Esophagus squamous epithelium (tissue), 5 donors: ENCODE measurements at places on chromosomes 1 and 21.

- no peak for DNase-seq
Measured at GRCh38 chr1:29253180-29253579, 16.9 kb downstream of the PTPRU start.

DNA sequence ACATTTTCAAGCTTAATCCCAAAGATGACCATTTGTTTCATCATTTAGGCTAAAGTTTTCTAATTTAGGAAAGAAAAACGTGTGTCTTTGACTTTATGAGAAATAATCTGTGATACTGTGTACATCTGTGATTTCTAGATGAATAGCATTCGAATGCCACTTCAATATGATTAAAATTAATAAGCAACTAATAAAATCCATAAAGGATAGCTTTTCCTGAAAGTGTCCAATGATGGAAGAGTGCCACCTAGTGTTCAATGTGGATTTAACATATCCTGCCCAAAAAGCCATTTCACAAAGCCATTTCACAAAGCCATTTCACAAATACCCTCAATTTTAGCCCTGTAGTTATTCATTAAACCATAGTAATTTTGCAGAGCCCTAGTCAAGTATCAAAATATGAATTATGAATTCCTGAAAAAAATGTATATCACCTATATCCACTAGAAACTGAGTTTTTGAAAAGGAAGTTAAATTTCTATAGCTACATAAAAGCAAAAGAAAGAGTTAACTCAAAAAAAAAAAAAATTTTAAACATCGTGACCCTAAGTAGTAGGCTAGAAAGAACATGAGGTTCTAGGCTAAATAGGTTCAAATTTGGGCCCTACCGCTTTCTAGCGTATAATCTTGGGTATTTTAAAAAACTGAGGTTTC is 19.1 kb downstream of the NME7 start:
- no peak for DNase-seq

GRCh38 chr1:208077232-208078075 is 166.5 kb upstream of the CD34 start:
- DNase-seq = no peak

DNA sequence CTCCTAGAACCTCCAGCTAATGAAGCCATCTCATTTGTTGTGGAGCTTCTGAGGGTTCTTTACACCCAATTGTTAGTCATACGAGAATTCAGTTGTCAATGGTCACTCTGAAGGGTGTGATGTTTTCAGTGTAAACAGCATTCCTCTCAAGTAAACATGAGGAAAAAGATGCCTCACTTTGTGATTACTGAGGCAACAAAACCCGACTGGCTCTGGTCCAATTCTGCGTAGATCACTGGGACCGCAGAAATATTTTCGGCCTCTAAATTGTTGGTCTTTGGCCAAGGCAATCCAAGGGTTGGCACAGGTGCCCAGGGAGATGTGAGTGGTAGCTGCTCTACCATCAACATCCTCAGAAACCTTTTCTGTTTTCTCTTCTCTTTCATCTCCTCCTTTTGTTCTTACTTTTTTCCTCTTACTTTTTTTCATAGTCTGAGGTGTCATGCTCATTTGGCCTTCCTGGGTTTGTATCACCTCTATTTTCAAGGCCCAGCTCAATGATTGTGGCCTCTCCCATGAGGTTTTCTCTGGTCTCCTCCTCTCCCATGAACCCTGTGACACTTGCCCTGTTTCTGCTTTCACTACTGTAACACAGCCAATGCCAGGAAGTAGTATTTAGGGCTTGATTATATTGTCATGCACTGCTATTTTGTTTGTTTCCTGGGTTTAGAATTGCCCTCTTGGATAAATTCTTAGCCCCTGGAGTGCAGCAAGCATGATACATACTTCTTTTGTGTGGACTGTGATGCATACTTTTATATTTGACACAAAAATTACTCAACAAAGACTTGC is 221.9 kb downstream of the TNR start:
- no peak for DNase-seq

DNA sequence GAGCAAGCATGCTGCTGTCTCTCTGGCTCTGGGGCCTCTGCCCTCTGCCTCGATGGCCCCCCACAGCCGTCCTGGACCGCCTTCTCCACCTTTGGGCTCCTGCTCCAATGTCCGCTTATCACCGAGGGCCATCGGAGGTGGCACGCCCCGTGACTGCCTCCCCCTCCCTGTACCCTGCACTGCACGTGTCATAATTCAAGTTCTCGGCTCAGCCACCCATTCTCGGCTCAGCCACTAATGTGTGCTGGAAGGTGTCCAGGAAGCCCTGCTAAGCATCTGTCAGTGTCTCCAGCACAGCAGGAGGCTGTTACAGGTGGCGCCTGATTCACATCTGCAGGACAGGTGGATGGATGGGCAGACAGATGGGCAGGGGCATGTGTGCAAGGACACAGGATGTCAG is 45.5 kb downstream of the TP73 start:
- DNase-seq = no peak

GRCh38 chr1:221776495-221777301 is 34.8 kb upstream of the DUSP10 start:
- no peak for DNase-seq

DNA sequence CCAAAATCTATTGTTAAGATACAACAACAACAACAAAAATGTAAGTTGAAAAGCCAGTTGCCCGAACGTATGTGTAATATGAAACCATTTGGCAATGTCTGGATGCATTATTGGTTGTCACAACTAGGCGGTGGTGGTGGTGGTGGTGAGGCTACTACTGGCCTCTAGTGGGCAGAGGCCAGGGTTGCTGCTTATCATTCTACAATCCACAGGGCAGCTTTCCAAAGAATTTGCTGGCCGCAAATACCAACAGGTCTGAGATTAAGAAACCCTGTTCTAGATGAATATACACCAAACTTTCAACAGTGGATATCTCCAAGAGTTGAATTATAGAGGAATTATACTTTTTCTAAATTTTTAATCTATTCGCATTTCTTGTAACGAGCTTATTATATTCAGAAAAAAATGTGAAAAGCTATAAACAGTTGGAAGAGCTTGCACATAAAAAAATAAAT is 26.8 kb upstream of the ZNF697 start:
- DNase-seq = no peak
